ENCODE measurements at places on chromosomes 7 and 10. TPM values are rescaled to one million over a fixed set of nuclear protein-coding genes. Genes with fewer than 3 reads are reported as not detected.

Gene SNX10
- 73.8 TPM for total RNA-seq

Gene PNLIPRP1
- not detected for total RNA-seq

Gene ANK3
- total RNA-seq = 91.1 TPM

Gene TET1
- 2.1 TPM for total RNA-seq

Gene ACSM6
- not detected for total RNA-seq

Gene FAM237B
- not detected for total RNA-seq

Gene CD36
- 115 TPM for total RNA-seq

Gene VAX1
- not detected for total RNA-seq

Gene ANKRD7
- not detected for total RNA-seq

Gene CRHR2
- total RNA-seq = not detected

Gene CHST12
- total RNA-seq = 29.8 TPM

Gene CPA1
- total RNA-seq = not detected

Gene SAMD9L
- total RNA-seq = 46.5 TPM

DNA sequence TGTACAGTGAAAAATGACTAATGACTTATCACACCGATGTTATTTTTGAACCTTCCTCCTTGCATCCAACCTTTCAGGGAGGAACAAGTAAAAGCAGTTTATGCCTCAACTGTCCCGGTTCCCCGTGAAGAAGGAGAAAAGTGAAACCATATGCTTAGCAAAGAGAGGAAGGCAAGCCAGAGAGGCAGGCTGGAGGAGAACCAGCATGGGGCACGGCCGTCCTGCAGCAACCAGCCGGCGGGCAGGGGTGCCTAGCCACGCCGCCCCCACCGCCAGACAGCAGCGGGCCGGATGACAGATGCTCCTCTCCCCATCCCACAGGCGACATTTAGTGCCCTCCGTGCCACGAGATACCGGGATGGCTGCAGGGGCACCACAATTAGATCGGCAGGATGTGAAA is 421.4 kb upstream of the MGMT start:
- H3K36me3 ChIP-seq = no peaks in the 10 kb centered on the region
- no peaks in the 10 kb centered on the region for H3K4me1 ChIP-seq
- DNase-seq = no peak
- H3K27ac ChIP-seq = no peak overlapping the region
- H3K4me3 ChIP-seq = no peak overlapping the region
- H3K27me3 ChIP-seq = peaks cover 11% of the 10 kb centered on the region

DNA sequence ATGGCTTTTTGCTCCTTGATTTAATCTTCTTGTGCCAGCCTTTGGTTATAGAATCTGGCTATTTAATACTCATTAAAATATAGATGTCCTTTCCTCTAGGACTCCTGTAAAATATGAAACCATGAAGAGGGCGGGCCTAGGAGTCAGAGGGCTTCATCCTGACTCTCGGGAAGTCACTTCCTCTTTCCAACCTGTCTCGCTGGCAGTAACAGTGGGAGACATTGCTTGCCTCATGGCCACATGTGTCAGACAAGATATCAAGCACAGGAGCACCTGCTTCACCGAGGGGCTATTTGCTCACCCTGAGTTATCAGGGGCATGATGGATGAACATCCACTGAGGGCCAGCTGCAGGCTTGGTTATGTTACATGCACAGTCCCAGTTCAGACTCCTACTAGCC is 31.0 kb downstream of the SLIT1 start:
- no peak overlapping the region for H3K27ac ChIP-seq
- no peaks in the 10 kb centered on the region for H3K4me1 ChIP-seq
- H3K4me3 ChIP-seq = no peak overlapping the region
- H3K27me3 ChIP-seq = no peaks in the 10 kb centered on the region
- no peaks in the 10 kb centered on the region for H3K36me3 ChIP-seq
- DNase-seq = no peak

- no peaks in the 10 kb centered on the region for H3K27me3 ChIP-seq
- H3K27ac ChIP-seq = no peak overlapping the region
- no peak overlapping the region for H3K4me3 ChIP-seq
Measured at GRCh38 chr7:79936281-79936983, 198.2 kb upstream of the GNAI1 start.

- no peaks in the 10 kb centered on the region for H3K4me1 ChIP-seq
- H3K4me3 ChIP-seq = no peak overlapping the region
- H3K27me3 ChIP-seq = no peaks in the 10 kb centered on the region
- peak; percentile 77 for DNase-seq
- H3K36me3 ChIP-seq = peaks cover 57% of the 10 kb centered on the region
Measured at GRCh38 chr7:98294798-98295382, 13.4 kb downstream of the BRI3 start.

GRCh38 chr10:108684431-108684830 is 1238.9 kb downstream of the XPNPEP1 start:
- no peak overlapping the region for H3K27ac ChIP-seq
- DNase-seq = no peak
- no peaks in the 10 kb centered on the region for H3K4me1 ChIP-seq

GRCh38 chr10:21668831-21669230 is 134.8 kb downstream of the MLLT10 start:
- H3K27me3 ChIP-seq = no peaks in the 10 kb centered on the region
- H3K4me3 ChIP-seq = no peak overlapping the region
- H3K36me3 ChIP-seq = peaks cover 7% of the 10 kb centered on the region
- H3K27ac ChIP-seq = no peak overlapping the region
- no peak for DNase-seq

- no peaks in the 10 kb centered on the region for H3K27me3 ChIP-seq
- H3K4me1 ChIP-seq = peaks cover 7% of the 10 kb centered on the region
- H3K27ac ChIP-seq = no peak overlapping the region
- no peaks in the 10 kb centered on the region for H3K36me3 ChIP-seq
- DNase-seq = no peak
- no peak overlapping the region for H3K4me3 ChIP-seq
Measured at GRCh38 chr10:61789031-61789430, 112.5 kb upstream of the ARID5B start.

GRCh38 chr7:18206331-18206730 is 178.7 kb upstream of the PRPS1L1 start:
- H3K4me3 ChIP-seq = no peak overlapping the region
- H3K27me3 ChIP-seq = no peaks in the 10 kb centered on the region
- no peak for DNase-seq
- H3K36me3 ChIP-seq = no peaks in the 10 kb centered on the region

- no peak for DNase-seq
- peaks cover 48% of the 10 kb centered on the region for H3K36me3 ChIP-seq
- no peak overlapping the region for H3K27ac ChIP-seq
- H3K4me1 ChIP-seq = no peaks in the 10 kb centered on the region
- H3K4me3 ChIP-seq = no peak overlapping the region
Measured at GRCh38 chr7:96144260-96144526, 177.7 kb downstream of the SLC25A13 start.

- H3K4me1 ChIP-seq = no peaks in the 10 kb centered on the region
- H3K27ac ChIP-seq = no peak overlapping the region
- no peaks in the 10 kb centered on the region for H3K27me3 ChIP-seq
- DNase-seq = no peak
Measured at GRCh38 chr7:91135300-91135699, 128.9 kb upstream of the FZD1 start.

DNA sequence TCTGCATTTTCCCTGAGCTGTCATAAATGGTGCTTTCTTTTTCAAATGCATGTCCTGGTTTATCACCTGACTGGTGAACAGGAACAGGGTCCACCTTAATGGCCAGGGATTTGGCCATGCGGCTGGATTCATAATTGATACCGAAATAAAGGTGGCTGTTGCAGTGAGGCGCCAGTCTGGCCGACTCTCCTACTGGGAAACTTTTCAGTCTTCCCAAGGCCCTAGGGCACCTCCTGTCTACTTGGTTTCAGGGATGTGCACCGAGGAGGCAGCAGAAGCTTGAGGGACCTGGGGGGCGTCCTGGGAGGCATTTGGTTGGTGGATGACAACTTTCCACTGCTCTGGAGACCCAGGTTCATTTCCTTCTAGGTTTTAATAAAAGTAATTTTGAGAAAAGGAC is 46.4 kb upstream of the FIGNL1 start:
- no peak overlapping the region for H3K4me3 ChIP-seq
- H3K27ac ChIP-seq = peak overlapping the region; percentile 32
- H3K4me1 ChIP-seq = peaks cover 24% of the 10 kb centered on the region
- no peak for DNase-seq

- H3K27me3 ChIP-seq = no peaks in the 10 kb centered on the region
- H3K36me3 ChIP-seq = no peaks in the 10 kb centered on the region
- no peak for DNase-seq
- no peak overlapping the region for H3K27ac ChIP-seq
- no peaks in the 10 kb centered on the region for H3K4me1 ChIP-seq
Measured at GRCh38 chr7:38905056-38905759, 3.8 kb downstream of the VPS41 start.

DNA sequence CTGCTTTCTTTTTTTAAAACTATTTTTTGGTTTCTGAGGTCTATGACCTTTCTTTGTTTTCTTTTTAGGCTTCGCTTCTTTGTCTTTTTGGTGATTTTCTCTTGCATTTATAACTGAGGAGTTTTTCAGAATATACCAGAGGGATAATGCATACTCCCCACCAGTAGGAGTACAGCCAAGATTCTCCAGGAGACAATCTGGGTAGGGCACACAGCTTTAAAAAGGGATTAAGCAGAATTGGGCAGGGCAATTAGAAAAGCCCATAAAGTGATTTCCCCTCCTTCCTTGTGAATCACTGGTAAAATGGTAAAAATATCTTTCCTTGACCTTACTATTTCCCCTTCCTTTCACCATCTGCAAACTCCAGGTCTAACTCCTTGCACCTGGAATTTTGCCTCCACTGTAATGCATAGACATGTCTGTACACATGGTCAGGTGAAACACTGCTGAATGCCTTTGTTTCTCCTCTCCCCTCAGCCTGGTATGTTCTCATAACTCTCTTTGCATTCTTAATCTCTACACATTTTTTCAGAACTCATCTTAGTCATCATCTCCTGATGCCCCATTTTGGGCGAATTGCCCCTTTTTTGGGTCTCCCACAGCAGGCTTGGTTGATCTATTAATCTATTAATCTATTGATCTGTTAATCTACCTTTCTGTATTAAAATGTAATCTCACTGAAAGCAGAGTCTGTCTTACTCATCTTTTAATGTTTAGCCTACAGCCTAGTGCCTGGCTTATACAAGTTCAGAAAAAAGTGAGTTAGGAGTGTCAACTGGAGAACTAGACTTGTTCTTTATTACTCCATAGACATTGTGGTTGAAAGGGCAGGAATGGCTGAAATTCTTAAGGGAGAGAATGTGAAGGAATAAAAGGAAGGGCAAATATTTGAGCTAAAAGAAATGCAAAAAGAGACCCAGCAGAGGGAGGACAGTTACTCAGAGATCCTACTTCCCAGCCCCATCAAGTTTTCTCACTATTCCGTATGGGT is 64.6 kb downstream of the MDFIC start:
- peaks cover 24% of the 10 kb centered on the region for H3K4me1 ChIP-seq
- H3K4me3 ChIP-seq = no peak overlapping the region
- H3K36me3 ChIP-seq = no peaks in the 10 kb centered on the region
- no peaks in the 10 kb centered on the region for H3K27me3 ChIP-seq
- DNase-seq = no peak

DNA sequence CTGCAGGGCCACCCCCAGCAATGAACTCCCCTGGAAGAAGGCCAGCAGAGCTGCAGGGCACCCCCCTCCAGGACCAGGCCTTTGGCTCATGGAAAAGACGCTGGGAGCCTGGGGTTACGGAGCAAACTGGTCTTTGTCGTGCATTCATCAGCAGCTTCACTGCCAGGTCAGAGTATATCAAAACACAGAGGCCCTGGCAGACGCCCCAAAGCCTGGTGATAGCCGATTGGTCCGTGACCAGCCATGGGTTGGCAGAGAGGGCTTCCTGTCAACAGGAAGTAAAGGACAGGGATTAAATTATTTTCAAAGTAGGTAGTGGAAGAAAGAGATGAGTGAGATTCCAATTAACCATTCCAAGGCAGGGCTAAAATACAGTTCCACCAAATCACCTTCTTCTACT is 9.0 kb downstream of the PRKAG2 start:
- H3K27ac ChIP-seq = peak overlapping the region; percentile 49
- H3K4me3 ChIP-seq = no peak overlapping the region
- DNase-seq = no peak
- H3K36me3 ChIP-seq = no peaks in the 10 kb centered on the region
- peaks cover 23% of the 10 kb centered on the region for H3K4me1 ChIP-seq

GRCh38 chr7:102321351-102322201 is 34.7 kb downstream of the SPDYE6 start:
- H3K36me3 ChIP-seq = no peaks in the 10 kb centered on the region
- peaks cover 7% of the 10 kb centered on the region for H3K4me1 ChIP-seq
- H3K4me3 ChIP-seq = no peak overlapping the region
- DNase-seq = peak; percentile 63

GRCh38 chr10:63477927-63478326 is 12.2 kb upstream of the JMJD1C start:
- H3K27ac ChIP-seq = no peak overlapping the region
- H3K36me3 ChIP-seq = no peaks in the 10 kb centered on the region
- no peak overlapping the region for H3K4me3 ChIP-seq
- no peaks in the 10 kb centered on the region for H3K27me3 ChIP-seq
- no peaks in the 10 kb centered on the region for H3K4me1 ChIP-seq
- no peak for DNase-seq

DNA sequence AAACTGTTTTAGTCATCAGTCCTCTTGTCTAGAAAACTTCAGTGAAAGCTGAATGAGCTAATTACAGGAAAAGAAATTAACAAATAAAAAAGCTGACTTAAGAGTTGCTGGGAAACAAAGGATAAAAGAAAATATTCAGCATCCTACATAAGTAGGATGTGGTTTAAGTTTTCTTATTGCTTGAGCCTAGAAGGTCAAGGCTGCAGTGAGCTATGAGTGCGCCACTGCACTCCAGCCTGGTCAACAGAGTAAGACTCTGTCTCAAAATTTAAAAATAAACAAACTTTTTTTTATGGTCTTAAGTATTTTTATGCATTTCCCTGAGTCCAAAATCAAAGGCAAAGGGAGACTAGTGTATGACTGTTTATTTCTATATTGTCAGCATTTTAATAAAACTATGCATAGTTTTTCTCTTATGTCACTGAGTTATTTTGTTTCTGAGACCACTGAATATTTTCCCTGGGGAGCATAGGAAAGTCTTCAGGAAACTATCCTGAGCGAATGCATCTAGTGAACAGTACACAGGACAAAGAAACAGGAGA is 40.0 kb upstream of the LRRN3 start:
- no peaks in the 10 kb centered on the region for H3K4me1 ChIP-seq
- H3K36me3 ChIP-seq = no peaks in the 10 kb centered on the region
- no peaks in the 10 kb centered on the region for H3K27me3 ChIP-seq
- no peak for DNase-seq
- no peak overlapping the region for H3K27ac ChIP-seq
- H3K4me3 ChIP-seq = no peak overlapping the region

- no peaks in the 10 kb centered on the region for H3K4me1 ChIP-seq
- no peak overlapping the region for H3K27ac ChIP-seq
- H3K36me3 ChIP-seq = no peaks in the 10 kb centered on the region
Measured at GRCh38 chr10:128812000-128812399, 655.0 kb upstream of the MGMT start.

GRCh38 chr10:51892965-51893658 is 193.7 kb upstream of the CSTF2T start:
- no peaks in the 10 kb centered on the region for H3K27me3 ChIP-seq
- H3K4me3 ChIP-seq = no peak overlapping the region
- H3K4me1 ChIP-seq = no peaks in the 10 kb centered on the region
- H3K27ac ChIP-seq = no peak overlapping the region
- no peaks in the 10 kb centered on the region for H3K36me3 ChIP-seq

Data from upper lobe of right lung (tissue), 1 donor.